ENCODE measurements at places on chromosomes 1 and 21.

GRCh38 chr1:56808410-56808809 lies 10.8 kb downstream of the FYB2 start:
- no peak for DNase-seq

GRCh38 chr1:226751703-226752102 lies 12.6 kb upstream of the ITPKB start:
- DNase-seq, result no peak

GRCh38 chr1:67815303-67816094 lies 17.8 kb downstream of the GNG12 start:
- no peak for DNase-seq

- DNase-seq, result no peak
Observed at GRCh38 chr1:60041783-60042182, 31.8 kb downstream of the C1orf87 start.

DNA sequence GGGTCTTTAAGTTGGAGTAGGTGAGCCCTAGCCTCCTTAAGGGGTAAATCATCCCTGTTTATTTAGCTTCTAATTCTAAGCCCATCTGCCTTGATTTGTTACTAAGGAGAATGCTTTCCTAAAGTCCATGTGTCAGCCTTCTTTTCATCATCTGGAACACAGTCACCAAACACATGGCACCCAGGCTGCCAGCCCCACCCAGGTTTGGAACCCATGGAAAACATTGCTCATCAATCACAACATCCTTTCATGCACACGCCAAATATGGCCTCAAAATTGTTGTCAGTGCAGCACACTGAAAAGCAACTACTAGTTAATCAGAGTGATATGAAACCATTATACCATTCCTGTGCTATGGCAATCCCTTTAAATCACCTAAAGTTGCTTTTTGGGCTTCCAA lies 386.7 kb upstream of the ESRRG start:
- DNase-seq, result no peak

DNA sequence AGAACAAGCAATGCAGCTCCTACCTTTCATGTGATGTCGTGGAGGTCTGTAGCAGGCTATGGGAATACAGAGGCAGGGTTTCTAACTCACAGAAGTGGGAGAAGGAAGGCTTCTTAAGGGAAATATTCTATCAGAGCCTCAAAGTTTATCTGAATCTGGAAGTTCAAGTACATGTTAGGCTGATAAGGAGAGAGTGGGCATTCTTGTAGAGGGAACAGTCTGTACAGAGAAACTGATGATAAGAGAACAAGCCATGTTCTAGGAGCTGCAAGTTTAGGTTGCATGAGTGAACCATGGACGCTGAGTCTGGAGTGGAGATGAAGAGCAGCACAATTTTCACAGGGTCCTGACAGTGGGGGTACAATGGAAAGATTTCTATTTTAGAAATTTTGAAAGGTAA lies 344.0 kb downstream of the CHRM3 start:
- DNase-seq, result no peak

All from NCI-H187 treated with DMSO at 0.1 percent for 48 hours (cell line).